Left renal pelvis (tissue), 4 donors: ENCODE measurements at places on chromosomes 6 and 20.
A peak's percentile ranks its signal among the peaks of the same experiment; 100 is the strongest.

DNA sequence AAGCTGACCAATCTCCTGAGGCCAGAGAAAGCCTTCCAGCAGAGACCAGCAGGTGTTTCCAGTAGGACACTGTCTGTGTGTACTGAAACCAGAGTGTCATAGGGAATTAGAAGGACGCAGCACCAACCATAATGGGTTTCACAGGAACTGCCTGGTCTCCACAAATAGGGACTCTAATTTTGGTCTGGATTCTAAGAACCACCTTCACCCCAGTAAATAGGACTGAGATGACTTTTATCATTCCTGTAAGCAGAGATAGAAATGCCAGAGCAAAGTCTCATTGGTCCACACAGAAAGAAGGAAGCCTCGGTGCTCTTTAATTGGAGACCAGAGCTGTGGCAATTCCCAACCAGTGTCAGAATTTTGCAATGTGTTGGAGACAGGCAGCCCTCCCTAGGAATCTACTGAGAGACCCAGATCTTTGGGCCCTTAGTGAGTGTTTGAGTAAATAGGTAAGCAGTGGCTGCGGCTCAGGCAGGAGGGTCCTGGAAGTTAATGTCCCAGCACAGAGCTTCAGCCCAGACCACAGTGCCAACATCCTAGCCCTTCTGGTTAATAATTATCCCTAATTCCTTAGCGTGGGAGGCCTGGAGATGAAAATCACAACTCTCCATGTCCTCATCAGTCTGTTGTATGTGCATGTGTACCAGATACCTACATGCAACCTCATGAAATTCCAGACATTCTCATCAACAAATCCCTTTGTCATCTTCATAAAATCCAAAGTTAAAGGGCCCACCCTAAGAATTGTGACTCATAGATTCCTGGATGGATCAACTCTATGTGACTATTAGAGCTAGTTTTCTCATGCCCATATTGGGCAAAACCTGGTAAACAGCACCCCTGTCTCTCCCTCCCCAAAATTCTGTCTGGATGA lies 81.2 kb downstream of the UNC5CL start:
- DNase-seq, result peak; percentile 3

- DNase-seq, result no peak
Measured at GRCh38 chr6:79384845-79385244, 150.4 kb upstream of the HMGN3 start.

GRCh38 chr6:161242779-161243693 lies 30.8 kb downstream of the AGPAT4 start:
- no peak for DNase-seq

GRCh38 chr6:2763345-2763841 lies 1.8 kb upstream of the WRNIP1 start:
- DNase-seq, result no peak

GRCh38 chr6:7134999-7135745 lies 27.4 kb downstream of the RREB1 start:
- DNase-seq, result no peak
